ENCODE measurements at places on chromosomes 1 and 21. TPM values are rescaled to one million over a fixed set of nuclear protein-coding genes. Genes with fewer than 3 reads are reported as not detected.

GBP7 gene
- 0.28 TPM for total RNA-seq

TSACC gene
- total RNA-seq, result not detected

IFI16 gene
- 300 TPM for total RNA-seq

ADAMTSL4 gene
- 0.30 TPM for total RNA-seq

LRRC71 gene
- total RNA-seq, result not detected

GJC2 gene
- 6.2 TPM for total RNA-seq

CELF3 gene
- total RNA-seq, result not detected

MLLT11 gene
- 5.4 TPM for total RNA-seq

TSPAN1 gene
- not detected for total RNA-seq

ADGRB2 gene
- 0.74 TPM for total RNA-seq

MXRA8 gene
- total RNA-seq, result 0.51 TPM

PLPPR5 gene
- not detected for total RNA-seq

AMPD1 gene
- total RNA-seq, result not detected

KLF17 gene
- not detected for total RNA-seq

FAM131C gene
- total RNA-seq, result 3.3 TPM

IL23R gene
- total RNA-seq, result 0.19 TPM

RHOU gene
- 7.5 TPM for total RNA-seq

DPT gene
- not detected for total RNA-seq

- DNase-seq, result no peak
Measured at GRCh38 chr1:59520194-59520593, 223.3 kb downstream of the FGGY start.

- DNase-seq, result peak; percentile 84
Measured at GRCh38 chr1:9721606-9722377, 70.3 kb downstream of the PIK3CD start.

- no peak for DNase-seq
Measured at GRCh38 chr1:31648641-31649357, 4.1 kb upstream of the PEF1 start.

- no peak for DNase-seq
Measured at GRCh38 chr1:69737527-69738185, 169.9 kb downstream of the LRRC7 start.

DNA sequence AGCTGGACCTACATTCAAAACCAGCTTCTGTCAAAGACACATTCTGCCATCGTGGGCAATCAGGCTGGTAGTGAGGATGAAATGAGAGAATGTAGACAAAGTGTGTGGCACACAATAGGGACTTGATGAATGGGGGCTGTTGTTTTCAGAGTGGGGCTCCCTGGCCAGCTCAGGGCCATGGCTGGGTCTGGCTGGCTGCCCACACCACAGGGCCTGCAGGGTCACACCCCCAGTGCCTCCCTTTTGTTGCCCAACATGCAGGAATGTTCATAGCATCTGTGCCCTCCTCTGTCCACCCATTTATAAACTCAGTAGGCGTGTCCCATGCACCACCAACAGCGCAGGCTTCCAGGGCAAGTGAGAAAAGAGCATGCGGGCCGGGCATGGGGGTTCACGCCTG is 20.8 kb upstream of the ECE1 start:
- no peak for DNase-seq

DNA sequence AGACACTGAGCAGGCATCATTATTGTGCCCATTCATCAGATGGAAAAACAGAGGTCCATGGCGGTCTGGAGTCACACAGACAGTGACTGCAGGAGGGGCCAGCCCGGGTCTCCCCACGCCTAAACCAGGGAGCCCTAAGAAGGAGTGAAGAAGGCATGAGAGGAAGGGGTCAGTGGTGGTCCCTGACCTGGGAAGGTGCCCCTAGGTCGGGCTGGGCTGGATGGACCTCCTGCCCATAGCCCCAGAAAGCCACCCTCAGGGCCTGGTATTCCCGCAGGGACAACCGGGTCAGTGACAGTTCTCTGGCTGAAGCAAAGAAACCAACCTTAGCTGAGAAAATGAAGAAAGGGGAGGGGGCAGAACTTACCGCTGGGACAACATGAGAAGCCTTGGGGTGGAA is 163.4 kb upstream of the C1orf174 start:
- DNase-seq, result no peak

GRCh38 chr1:197486946-197487345 is 218.9 kb downstream of the CRB1 start:
- DNase-seq, result no peak

GRCh38 chr1:205350691-205351141 is 6.0 kb downstream of the KLHDC8A start:
- no peak for DNase-seq

DNA sequence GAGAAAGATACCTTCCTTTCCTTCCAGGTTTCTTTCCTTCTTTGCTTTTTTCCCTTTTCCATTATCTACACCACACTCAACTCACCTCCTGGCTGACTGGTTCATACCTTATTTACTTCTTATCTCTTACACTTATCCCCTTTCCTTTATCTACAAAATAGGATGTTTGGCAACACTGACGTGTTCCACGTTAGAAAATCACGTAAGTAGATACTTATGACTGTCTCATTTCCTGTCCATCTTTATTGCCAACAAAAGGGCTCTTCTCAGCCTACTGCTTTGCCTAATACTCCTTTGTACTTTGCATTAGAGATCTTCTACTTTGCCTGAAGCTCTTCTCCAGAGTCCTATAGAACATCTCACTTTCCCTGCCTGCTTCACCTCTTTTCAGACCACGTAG is 25.1 kb downstream of the SYNJ1 start:
- DNase-seq, result no peak

- no peak for DNase-seq
Measured at GRCh38 chr1:10325521-10325920, 73.3 kb upstream of the PGD start.

GRCh38 chr1:156744786-156745419 is 4.0 kb upstream of the MRPL24 start:
- DNase-seq, result no peak

- DNase-seq, result no peak
Measured at GRCh38 chr1:204261266-204261665, 47.5 kb upstream of the GOLT1A start.

- DNase-seq, result no peak
Measured at GRCh38 chr1:59553371-59553770, 256.5 kb downstream of the FGGY start.

GRCh38 chr1:36722871-36723270 is 240.2 kb upstream of the CSF3R start:
- DNase-seq, result no peak

GRCh38 chr1:159935719-159936272 is 9.6 kb downstream of the IGSF9 start:
- no peak for DNase-seq

- no peak for DNase-seq
Measured at GRCh38 chr1:186806477-186806876, 22.3 kb upstream of the PLA2G4A start.

DNA sequence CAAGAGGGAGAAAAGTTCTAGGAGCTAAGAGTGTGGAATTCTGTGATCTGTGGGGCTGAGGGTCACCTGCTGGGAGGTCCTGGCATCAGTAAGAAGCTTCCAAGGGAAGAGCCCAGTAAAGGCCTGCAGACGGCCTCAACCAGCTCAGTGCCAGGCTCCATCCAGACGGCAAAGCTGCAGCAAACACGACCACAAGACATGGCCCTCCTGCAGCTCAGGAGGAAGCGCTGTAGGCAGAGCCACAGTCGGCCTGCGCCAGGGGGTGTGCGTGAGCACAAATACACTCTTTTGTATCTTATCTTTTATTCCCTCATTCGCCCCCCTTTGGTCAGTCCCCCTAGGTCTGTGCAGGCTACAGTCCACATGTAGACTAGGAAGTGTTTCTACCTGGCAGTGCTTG is 13.4 kb downstream of the C1orf174 start:
- no peak for DNase-seq

DNA sequence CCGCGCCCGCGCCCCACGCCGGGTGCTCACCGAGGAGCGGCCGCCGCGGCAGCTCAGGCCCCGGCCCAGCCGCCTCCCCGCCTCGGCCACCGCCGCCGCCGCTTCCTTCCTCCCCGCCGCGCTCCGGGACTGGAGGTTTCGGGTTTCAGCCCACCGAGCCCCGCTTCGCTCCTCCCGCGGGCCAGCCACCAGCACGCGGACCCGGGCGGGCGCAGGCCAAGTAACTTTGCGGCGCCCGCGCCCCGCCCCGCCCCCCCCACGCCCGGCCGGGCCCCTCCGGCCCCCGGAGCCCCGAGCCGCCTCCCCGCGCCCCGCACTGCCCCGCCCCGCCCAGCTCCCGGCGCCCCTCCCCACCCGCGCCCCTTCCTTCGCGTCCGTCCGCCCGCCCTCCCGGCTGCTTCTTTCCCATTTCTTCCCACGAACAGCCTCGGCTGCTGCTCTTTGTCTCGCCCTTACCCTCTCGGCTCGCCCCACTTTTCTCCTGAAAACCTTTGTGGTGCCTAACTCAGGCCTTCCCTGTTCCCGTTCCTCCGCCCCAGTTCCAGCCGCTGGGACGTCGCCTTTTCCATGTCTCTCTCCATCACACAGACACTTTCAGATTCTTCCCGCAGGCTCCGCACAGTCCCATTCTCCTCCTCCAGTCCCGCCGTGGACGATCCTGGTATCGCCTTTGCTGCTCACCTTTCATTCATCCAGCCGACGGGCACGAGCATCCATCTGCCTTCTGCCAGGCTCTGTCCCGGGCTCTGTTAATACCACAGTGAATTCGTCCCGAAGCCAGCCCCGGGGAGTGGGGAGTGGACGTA is at the start of gene GPR161:
GPR161 (minus strand) TSS at position 222 of the 806 bp plus-strand sequence. CDS start 32,080 bp downstream, outside the sequence.
- DNase-seq, result peak; percentile 59

- DNase-seq, result no peak
Measured at GRCh38 chr1:78143152-78143551, 97.4 kb downstream of the GIPC2 start.

GRCh38 chr1:154956544-154956941 is 644 bp upstream of the PBXIP1 start:
- DNase-seq, result no peak

GRCh38 chr1:212110617-212111016 is 75.1 kb downstream of the DTL start:
- no peak for DNase-seq

GRCh38 chr1:176735201-176735600 is 272.2 kb downstream of the PAPPA2 start:
- DNase-seq, result no peak

GRCh38 chr1:158179301-158180041 is 1.2 kb upstream of the CD1D start:
- DNase-seq, result no peak

DNA sequence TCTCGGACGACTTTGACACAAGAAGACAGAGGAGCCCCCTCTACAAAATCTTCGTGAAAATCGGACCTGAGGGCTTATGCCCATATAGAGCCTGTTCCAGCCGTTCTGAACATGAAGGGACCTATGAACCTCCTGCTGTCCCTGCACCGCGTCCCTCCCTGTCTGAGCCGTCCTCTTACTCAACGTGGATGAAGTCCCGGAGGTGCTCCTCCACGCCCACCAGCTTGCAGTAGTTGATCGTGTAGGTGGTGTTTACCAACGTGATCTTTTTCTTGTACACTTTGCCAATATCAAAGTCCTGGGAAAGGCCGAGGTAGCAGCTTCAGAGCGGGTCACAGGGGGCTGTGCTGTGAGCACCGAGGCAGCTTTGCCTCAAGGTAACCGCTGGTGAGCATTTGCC is 40.0 kb downstream of the CFAP74 start:
- DNase-seq, result no peak

DNA sequence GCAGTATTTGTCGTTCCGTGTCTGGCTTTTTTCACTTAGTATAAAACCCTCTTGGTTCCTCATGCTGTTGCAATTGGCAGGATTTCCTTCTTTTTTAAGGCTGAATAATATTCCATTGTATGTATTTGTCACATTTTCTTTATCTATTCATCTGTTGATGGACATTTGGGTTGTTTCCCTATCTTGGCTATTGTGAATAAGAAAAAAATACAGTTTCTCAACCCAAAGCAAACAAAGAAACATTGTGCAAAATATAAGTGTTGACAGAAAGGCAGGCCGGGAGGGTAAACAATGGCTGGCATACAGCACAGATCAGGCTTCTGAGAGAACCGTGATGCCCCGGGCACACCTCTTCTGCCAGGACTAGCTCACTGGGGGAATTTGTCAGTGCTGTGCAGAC is 26.9 kb downstream of the NENF start:
- no peak for DNase-seq

GRCh38 chr1:174818951-174819350 is 180.8 kb upstream of the CACYBP start:
- DNase-seq, result no peak

GRCh38 chr1:189158155-189158554 is 1319.5 kb downstream of the BRINP3 start:
- no peak for DNase-seq

- no peak for DNase-seq
Measured at GRCh38 chr1:12810691-12811408, 19.7 kb downstream of the PRAMEF1 start.

DNA sequence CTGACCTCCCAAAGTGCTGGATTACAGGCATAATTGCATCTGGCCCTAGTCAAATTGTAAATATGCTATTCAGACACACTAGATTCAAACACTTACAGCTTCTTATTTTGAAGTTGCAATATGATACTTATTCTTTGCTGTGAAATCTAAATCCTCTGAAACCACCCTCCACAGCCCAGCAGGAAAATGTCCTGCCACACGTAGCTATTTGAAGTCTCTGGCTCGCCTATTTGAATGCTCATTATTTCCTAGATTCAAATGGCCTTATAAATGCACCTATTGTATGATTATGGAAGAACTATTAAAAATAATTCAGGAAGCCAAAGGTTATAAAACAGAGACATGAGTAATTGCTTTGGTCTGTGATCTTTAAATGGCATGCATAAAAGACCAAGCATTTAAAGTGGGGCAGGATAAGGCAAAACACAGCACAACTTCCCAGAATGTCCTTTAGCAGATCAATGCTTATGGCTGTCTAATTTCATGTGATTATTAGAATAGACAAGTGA is 26.6 kb upstream of the FBXO28 start:
- DNase-seq, result no peak

DNA sequence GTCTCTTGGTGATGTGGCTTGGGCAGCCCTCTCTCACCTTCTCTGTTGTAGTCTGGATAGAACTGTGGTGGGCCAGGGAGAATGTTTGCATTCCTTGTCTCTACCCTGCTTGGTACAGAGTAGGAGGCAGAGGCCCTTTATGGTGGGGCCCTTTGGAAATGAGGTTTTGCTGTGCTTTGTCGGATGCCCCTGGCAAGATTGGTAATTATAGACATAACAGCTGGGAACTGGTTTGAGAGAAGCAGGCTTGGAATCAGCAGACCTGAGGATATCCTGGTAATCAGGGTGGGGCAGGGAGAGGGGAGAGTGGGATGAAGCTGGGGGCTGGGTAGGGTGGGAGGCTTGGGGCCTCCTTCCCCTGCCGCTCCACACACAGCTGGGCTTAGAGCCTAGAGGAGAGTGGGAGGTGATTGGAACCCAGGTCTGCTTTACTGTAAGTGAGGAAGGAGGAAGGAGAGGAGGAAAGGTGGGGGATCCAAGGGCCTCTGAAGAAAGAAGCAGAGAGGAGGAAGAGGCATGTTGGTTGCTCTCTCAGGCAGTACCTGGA is 5.0 kb downstream of the VANGL2 start:
- DNase-seq, result no peak

- no peak for DNase-seq
Measured at GRCh38 chr21:42632336-42632751, 21.1 kb upstream of the PDE9A start.

GRCh38 chr1:227869851-227870305 is 54.4 kb downstream of the PRSS38 start:
- DNase-seq, result peak; percentile 38

GRCh38 chr1:61081686-61082310 is 563 bp upstream of the NFIA start:
- peak; percentile 44 for DNase-seq

GRCh38 chr1:21586222-21586621 is 77.0 kb downstream of the ALPL start:
- no peak for DNase-seq

Measured in activated naive CD8-positive, alpha-beta T cell treated with anti-CD3 and anti-CD28 coated beads, Interleukin-2, amount 10 ng/mL, durations not matched to agents 7 days and 5 days (primary cell).